ENCODE measurements at places on chromosomes 5 and 9.

DNA sequence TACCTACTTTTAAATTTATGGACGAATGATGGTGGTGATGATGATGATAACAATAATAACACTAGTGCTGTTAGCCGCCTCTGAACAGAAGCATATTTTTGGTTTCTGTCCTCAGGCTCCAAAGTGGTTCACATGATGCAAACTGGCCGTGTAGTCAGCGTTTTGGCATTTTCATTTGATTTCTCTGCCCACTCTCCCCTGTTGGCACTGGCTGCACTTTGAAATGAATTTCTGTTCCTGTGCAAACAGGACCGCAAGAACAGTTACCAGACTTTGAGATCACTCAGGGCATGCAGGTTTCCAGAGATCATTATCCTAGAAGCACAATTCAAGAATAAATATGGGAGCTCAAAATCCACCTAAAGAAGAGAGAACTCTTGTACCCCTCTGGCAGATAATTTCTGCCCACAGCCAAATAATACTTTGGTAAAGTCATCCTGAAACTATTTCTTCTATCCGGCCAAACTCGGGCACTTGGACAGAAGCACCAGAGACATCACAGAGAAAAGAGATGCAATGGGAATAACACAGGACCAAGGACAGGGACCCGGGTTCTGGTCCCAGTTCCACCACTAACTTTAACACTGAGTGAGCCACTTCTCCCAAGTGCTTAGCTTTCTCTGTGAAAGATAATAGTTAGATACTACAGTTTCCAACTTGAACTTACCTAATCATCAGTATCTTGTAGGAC is 201.7 kb upstream of the PTGER4 start:
- no peak for DNase-seq

DNA sequence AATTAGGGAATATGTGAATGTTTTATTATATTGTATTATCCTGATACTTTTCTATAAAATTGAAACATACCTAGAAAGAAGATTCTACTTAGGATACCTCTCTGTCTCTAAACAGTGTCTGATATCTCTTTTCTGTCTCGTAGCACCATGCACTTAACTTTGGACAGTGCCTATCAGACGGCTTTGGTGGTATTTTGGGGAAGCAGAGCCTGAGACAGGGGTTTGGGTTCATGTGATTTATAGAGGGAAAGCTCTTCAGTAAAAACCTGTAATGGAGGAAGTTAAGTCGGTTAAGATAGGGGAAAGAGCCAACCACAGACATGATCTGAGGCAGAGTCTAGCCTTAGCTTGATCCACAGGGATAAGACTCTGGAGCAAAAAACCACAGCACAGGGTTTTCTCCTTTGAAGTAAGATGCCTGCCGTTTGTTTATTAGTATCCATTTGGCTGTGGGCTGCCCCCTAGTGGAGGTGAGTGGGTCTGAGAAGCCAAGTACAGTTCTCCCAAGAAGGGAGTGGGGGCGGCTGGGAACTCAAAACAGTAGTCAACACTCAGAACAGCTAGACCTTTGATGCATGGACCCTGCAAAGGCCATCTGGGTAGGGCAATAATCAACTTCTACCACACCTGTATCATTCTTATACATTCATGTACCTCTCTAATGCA is 141.2 kb upstream of the ASTN2 start:
- peak; percentile 22 for DNase-seq

- DNase-seq: no peak
These were observed 177.5 kb upstream of the PPP2R2B start for GRCh38 chr5:147055850-147056566.

GRCh38 chr5:80756292-80756691 is 101.5 kb upstream of the DHFR start:
- no peak for DNase-seq

- DNase-seq: no peak
These were observed 75.3 kb upstream of the IL12B start for GRCh38 chr5:159405611-159406031.

- no peak for DNase-seq
These were observed 10.3 kb upstream of the CD72 start for GRCh38 chr9:35628389-35628991.

- no peak for DNase-seq
These were observed 123.5 kb upstream of the SARDH start for GRCh38 chr9:133861692-133862091.

DNA sequence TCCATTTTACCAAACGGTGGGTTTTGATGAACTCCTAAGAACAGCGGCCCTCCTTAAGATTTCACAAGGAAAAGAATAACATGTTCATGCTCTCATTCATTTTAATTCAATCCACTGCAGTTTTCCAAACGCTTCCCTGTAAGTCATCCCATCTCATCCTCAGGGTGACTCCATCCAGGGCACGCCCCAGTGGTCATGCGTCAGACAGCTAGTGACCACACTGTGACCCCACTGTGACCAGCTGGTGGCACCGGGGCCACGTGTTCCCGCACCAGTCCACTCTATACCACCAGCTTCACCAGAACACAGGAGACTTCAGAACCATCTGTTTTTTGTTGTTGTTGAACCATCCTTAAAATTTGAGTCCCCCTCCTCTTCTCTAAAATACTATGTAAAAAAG is 14.3 kb downstream of the ATPSCKMT start:
- no peak for DNase-seq

- DNase-seq: no peak
These were observed 1.0 kb downstream of the FOXE1 start for GRCh38 chr9:97853844-97854695.

DNA sequence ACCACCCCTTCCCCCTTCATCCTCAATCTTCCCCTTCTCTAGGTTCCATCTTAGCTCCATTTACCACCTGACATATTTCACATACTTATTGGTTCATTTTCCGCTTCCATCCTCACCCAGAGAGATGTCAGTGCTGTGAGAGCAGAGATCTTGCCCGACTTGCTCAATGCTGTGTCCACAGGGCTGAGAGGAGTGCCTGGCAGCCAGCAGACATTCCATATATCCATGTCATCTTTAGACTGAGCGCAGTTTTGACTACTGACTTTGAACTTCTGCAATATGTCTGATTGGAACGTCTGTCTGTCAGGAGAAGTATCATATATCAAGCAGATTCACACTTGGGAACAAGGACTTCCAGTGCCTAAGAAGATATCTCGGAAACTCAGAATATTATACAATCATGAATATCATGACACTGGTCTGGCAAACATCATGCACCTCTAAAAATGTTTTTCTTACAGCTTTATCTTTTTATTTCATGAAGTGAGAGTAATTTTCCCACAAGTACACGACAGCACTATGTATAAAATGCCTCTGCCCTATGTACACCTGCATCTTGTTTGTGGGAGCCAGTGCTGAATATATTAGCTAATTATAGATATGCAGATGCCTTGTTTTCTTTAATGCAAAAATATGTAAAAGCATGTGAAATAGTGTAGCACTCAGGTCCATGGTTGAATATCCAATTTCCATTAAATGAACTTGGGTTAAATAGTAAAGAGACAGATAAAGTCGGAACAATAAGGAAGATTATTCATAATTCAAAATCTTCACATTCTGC is 454.0 kb upstream of the DAP start:
- DNase-seq: no peak

- no peak for DNase-seq
These were observed 202.0 kb downstream of the AUH start for GRCh38 chr9:91159664-91160121.

- DNase-seq: no peak
These were observed 474.3 kb upstream of the KIF2A start for GRCh38 chr5:61831736-61832135.

DNA sequence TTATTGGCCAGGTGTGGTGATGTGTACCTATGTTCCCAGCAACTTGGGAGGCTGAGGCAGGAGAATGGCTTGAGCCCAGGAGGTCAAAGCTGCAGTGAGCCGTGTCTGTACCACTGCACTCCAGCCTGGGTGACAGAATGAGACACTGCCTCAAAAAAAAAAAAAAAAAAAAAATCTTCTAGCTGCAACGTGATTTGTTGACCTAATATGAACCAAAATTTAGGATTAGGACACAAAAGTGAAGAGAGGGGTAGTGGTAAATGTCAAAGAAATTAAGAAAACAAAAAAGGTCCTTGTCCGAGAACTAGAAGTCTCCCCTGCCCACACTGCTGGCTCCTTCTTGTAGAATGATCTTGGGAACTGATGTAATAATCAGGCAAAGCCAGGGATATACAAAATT is 272.0 kb downstream of the EFNA5 start:
- DNase-seq: no peak

- no peak for DNase-seq
These were observed 650.5 kb downstream of the ACTL7B start for GRCh38 chr9:108205276-108205675.

DNA sequence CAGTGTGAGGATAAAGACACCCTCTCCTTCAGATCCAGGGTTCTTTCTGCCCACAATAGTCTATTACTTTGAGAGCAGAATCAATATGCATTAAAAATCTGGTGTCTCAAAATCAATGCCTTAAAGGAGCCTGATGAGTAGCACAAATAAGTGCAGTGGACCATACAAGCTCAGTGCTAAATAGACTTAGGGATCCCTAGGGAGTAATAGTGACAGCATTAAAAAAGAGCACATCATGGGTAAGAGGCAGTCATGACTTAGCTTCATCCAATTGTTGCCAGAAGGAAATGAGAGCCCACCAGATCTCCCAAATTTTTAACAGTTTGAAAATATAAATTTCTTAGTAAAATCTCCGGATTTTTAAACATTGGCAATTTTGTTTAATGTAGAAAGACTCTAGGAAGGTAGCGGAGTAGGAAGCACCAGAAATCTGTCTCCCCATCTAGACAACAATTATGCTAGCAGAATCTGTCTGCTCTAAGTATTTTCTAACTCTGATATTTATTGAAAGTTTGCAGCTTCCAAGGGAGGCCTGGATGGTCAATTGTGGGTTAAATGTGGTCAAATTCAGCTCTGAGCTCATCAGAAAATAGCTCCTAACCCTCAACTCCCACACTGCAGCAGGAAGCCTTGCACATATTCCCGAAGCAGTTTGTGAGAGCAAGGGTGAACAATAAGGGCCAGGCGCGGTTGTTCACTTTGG is 443.9 kb downstream of the TLE1 start:
- DNase-seq: no peak

GRCh38 chr9:86868616-86869015 is 78.7 kb downstream of the GAS1 start:
- no peak for DNase-seq

- DNase-seq: no peak
These were observed 132.2 kb downstream of the CDC42SE2 start for GRCh38 chr5:131396015-131396414.

GRCh38 chr9:87073692-87074091 is 126.4 kb upstream of the GAS1 start:
- DNase-seq: no peak

DNA sequence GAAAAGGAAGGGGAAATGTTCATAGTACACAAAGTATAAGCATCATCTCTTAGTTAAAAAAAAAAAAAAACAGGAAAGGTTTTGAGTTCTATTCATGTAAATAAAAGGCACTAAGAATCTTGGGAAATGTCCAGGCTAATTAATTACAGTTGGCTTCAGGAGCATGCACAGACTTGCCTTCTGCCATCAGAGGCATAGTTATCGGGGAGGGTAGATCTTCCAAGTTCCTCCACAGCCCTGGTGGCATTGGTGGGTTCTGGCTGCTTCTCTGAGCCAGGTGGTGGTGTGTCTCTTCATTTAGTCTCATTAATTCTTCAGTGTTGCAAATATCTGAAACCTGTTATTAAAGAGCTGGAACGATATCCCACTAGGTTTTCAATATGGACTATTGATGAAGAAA is 85.2 kb downstream of the TMEM252 start:
- DNase-seq: no peak

DNA sequence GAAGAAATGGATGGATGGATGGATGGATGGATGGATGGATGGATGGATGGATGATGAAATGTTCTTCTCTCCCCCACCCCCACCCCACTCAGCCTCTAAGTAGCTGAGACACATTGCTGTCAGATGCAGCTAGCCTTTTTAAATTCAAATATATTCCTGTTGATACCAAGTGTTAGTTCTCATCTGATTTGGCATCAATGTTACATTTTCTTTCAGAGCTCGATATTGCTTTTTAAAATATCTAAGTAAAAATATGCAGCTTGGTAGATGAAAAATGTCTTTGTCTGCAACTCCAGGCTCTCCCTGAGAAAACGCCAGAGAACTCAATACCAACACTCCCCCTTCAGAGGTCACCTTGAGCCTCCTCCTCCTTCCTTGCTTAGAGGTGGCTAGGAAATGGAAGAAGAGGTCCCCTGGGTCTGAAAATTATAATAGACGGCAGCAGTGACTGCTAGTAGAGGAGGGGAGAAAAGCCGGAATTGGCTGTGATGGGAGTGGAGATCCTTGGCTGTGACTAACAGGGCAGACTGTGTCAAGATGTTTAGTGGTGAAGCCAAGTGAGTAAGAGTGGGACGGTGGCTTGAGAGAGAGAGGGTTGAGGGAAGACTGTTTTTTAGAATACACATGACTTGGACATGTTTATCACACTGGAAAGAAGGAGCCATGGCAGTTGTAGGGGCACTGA is 156.0 kb downstream of the ZNF462 start:
- DNase-seq: no peak

DNA sequence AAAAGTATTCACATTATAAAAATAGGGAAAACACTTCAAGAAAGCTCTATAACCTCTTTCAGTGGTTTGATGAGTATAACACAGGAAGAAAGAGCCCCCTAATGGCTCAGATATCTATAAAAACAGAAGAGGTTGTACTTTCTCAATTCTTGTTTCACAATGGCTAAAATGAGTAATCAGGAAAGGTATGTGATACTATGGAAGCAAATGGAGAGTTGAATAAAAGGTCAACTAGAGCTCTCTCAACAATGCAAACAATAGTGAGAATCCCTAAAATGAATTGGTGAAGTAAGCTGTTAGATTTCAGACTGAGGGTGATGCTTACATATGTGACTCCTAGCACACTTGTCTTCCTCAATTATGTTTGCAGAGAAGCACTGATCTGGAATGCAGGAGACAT is 584.6 kb upstream of the CDH18 start:
- DNase-seq: no peak

DNA sequence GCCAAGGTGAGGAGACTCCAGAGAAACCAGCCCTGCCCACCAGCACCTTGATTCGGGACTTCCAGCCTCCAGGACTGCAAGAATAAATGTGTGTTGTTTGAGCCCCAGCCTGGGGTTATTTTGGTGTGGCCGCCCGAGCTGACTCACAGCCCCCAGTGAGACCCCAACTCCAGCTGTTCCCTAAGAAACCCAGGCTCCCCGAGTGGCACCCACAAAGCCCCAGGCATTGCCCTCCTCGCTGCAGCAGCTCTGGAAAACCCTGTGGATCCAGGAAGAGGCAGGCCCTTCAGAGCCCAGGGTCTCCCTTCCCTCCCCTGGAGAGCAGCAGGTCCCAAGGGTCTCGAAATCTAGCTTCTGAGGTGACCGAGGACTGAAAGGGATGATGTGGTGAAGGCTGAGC is 69.2 kb upstream of the PPP1R26 start:
- no peak for DNase-seq

DNA sequence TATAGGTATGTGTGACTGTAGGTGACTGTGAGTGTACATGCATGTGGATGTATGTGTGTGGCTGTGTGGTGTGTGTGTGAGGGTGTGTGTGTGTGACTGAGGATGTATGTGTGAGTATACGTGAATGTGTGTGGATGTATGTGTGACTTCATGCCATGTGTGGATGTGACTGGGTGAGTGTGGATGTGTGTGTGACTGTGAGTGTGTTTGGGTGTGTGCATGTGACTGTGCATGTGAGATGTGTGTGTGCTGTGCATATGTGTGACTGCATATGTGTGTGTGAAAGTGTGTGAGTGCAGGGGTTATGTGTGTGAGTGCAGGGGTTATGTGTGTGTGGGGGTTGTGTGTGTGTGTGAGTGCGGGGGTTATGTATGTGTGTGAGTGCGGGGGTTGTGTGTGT is 42.3 kb downstream of the RXRA start:
- DNase-seq: no peak

- DNase-seq: peak; percentile 57
These were observed 69.2 kb downstream of the SYK start for GRCh38 chr9:90870621-90871326.
